ENCODE measurements at places on chromosomes 5 and 9.

GRCh38 chr5:88145611-88146467, 122.8 kb downstream of the TMEM161B start:
- peak; percentile 44 for DNase-seq

DNA sequence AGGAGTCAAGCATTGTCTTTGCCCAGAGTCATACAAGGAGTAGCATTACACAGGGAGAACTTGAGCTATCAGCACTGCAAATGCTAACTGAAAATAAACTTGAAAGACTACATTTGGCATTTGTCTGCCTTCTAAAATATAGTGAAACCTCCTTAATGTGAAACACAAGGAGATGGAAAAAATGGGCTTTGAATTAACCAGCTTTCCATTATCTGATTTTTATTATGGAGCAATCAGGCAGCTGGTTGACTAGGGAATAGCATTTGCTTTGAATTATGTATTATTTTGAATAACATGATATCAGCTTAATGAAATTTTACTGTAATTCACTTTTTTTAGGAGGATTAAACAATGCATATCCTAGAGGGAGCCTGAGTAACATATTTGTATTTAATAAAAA, 130.8 kb downstream of the GDNF start:
- no peak for DNase-seq

DNA sequence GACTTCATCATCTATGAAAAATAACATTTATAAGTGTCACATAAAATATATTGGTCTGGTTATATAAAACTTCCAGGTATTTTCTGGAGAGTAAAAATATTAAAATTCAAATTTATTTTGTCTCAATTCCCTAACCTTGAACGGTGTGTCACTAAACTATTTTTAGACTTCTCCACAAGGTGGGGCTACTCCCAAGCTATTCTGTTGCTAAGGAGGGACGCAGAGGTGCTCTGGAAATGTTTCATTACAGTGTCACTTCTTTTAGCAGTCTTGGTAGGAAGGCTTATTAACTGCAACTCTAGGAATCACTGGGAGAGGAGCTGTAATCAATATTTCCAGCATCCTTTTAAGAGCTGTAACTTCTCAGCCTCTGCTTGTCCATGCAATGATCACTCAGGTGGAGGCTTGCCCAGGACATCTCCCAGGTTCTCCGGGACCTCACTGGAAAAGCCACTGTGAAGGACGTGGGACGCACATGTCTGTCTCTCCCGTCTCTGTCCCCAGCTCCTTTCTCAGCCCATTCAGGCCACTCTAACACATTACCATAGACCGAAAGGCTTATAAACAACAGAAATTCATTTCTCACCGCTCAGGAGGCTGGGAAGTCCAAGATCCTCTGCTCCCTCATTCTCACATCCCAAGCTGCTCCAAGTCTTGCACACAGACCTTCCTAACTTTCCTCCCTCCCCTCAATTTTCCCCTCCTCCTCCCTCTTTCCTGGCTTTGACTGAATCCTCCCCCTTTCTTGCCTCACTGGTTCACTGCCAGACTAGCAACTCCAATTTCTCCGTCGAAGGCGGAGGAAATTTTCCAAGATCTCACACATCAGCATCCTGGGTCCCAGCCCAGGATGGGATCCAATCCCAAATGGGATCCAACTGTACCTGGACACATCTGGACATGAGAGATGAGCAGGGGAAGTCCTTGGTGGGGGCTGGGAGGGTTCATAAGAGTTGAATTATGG, 32.7 kb upstream of the DNAH5 start:
- no peak for DNase-seq

GRCh38 chr5:139379626-139380449, 3.3 kb downstream of the SLC23A1 start:
- DNase-seq: no peak

DNA sequence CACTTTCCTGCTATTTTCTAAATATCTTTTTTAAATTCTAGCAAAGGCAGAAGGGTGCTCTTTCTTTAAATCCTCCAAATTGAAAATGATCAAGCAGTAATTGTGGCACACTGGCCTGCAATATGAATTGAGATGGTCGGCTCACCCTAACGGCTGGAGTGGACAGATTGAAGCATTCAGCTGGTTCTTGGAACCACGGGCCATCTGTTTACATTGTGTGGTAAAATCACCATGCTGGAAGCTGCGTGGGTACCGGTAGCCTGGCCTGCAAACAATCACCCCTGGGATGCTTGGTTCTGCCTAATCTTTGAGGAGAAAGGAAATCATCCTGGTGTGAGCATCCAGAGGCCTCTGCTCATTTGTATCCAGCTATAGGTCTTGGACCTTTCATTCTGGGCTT, 289.3 kb downstream of the ZNF608 start:
- DNase-seq: no peak

DNA sequence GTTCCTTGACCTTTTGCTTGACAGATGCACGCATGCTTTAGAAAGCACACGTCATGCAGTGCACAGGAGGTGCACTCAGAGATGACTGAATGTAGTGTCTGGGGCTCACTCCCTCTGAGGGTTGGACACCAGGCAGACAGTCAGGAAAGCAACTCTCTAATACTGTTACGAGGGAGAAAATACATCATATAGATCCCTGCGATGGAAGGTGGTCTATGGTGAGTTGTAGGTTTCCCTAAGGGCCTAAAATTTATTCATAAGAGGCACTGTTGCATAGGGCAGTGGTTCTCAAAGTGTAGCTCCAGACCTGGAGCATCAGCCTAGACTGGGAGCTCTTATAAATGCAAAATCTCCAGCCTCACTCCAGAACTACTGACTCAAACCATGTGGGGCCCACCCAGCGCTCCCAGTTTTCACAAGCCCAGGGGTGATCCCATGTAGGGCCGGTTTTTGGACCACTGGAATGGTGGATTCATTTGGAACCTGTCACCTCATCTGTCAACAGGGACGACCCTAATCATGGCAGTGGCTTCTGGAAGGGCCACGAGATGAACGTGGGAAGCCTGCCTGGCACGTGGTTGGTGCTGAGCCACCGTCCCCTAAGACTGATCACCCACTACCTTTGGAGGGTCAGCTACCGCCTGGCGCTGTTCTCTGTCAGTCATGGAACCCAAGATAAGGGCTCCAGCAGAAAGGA, 16.8 kb upstream of the PHF19 start:
- no peak for DNase-seq

- DNase-seq: no peak
Measured at GRCh38 chr5:157494178-157494832, 34.3 kb downstream of the NIPAL4 start.

DNA sequence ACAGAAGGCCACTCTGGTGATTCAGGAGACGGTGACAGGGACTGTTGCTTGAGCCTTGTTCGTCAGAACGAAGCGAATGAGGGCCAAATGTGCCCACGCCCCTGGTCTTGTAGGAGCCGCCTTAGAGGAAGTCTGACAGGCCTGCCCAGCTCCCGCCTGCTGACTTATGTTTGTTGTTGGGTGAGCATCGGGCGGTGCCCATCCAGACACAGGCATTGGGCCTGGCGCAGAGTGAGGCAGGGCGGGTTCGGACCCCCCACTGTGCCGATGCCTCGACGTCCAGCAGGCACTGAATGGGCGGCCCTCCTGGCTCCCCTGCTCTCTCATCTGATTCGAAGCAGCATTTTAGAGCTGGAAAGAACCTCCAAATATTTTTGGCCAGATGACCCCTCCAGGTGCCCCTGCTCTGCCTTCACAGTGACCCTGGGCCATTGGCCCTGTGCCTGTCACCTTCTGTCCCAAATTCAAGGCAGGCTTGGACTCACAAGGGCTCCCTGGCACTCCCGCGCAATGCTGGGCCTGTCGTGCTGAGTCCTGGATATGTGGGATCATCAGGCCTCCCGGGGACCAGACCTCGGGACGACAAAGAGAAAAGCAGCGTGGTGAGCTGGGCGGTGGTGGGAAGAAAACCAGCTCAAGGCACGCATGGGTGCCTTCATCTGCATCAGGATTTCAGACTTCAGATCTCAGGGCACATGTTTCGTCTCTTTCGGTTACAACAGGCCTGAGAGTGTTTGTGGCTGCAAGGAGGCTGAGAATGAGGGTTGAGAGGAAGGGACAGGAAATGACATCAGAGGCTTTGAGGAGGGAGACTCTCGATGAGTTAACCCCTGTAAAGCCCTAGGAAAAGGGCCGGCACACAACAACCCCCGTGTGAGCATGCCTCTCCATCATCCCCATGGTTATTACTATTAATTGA, 37.1 kb upstream of the OLFM1 start:
- DNase-seq: peak; percentile 32

DNA sequence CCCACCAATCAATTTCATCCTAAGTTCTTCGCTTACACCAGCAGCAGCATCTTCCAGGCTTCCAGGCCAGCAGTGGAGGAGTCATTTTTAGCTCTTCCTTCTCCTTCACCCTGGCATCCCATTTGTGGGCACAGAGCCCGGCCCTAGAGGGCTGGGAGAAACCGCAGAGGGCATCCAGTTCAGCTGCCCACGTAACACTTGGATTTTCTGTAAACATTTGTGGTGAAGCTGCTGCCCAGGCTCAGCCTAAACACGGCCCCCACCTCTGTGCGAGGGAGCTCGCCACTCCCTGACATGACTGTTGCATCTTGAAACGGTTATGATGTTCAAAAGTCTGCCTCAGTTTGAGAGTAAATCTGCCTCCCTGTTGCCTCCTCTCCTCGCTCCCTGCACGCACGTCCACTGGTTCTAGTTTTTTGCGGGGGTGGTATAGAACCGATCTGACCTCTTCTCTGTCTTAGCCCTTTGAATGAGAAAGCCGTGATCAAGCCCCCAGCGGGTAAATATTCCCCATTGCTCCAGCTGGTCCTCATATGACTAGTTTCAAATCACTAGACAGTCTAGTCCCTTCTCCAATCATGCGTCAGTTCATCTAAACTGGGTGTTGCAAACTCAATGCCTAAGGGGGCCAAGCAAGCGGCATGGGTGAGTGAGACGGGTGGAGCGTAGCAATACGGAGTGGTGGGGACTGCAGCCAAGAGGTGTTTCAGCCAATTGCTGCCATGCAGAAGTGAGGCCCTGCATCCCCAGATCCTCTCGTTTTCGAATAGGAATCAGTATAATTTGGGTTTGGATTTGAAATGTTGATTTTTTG, 34.9 kb upstream of the N4BP3 start:
- no peak for DNase-seq

DNA sequence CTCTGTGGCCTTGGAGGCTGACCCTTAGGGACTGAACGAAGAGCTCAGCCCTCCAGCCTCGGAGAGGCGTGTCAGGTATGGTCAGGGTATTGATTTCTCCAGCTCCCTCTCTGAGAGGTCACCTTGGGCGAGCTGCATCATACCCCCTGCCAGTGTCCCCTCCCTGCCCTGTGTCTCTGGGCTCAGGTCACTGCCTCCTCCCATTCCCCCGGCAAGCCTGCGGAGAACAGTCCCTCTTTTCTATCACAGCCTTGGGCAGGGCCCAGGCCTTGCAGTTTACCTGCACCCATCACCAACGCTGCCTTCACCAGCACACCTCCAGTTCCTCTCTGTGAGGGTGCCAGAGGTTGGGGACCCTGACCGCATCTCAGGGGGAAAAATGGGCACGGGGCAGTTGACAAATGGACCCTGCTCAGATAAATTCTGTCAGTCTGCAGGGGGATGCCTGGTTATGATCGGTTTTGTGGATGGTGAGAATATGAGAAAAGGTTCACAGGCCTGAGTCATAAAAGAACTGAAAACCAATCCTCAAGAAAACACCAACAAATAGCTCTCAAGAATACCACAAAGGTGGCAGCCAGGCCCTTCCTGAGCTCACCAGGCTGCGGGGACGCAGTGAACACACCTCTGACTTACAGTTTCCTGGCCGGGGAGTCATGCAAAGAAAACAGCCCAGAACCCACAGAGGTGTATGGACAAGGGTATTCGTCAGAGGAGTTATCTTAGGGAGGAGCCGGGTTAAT, 24.7 kb upstream of the RXRA start:
- no peak for DNase-seq

DNA sequence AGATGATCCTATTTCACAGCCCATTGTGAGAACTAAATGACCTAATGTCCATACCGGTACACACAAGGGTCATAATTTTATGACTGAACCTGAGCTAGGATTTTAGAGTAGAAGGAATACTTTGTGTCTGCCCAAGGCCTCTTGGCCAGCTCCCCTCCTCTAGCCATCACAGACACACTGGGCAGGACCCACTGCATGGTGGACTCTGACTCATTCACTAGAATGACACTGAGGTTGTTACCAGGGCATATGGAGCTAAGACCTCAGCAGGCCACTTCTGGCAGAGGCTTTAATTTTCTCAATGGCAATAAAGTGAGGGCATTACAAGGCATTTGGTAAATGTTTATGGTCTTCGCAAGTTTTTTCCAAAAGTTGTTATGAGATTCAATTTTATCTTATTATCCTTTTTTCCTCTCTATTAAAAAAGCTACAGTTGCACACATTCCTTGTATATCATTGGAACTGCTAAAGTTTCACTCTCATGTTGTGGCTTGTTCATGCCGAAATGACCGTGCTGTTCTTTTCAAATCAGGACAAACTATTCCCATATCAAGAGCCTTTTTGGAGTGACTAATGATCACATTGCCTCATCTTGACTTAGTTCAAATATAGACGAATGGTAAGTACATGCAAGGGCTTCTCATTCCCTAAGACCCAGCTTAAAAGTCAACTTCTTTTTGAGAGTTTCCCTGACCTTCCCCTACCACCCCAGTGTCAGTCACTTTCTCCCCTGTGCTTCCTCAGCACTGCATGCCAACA, 595.7 kb downstream of the ACTL7B start:
- no peak for DNase-seq

DNA sequence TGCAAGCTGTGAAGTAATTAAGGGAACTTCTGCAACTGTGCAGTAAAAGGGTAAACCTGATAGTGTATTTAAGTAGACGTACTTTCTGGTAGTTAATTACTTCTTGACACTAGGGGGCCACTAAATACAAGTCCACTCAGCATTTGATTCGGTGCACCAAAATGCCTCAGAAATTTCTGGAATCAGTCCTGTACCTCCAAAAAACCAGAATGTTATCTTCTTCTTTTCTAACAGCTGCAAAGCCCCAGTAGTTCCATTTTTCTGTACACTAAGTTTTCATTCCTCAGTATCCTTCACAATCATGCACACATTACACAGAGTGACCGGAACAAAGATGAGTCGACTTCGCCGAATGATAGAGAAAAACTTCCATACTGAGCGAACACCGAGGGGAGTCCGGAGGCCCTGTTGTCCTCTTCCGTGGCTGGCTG, 484 bp downstream of the GFM2 start:
- DNase-seq: no peak

- DNase-seq: no peak
Measured at GRCh38 chr9:15549611-15550010, 3.2 kb upstream of the CCDC171 start.

- DNase-seq: no peak
Measured at GRCh38 chr5:54704333-54704732, 186.8 kb downstream of the SNX18 start.

DNA sequence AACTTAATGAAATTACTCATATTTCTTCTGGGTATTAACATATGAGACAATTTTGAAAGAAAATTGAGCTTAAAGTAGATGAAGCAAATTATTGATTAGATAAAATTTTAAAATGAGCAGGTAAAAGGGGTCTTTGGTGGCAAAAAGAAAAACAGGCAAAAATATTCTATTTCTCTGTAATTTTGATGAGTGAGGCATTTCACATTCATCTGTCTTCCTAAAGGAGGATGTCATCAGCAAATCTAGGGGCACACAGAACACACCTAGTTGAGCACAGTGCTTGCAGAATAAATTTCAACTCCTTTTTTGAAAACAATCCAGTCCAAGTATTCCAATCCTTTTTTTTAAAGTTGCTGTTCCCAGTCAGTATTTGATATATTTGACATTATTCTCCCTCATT, 16.2 kb downstream of the ZNF189 start:
- no peak for DNase-seq
